ENCODE measurements at places on chromosomes 7 and 10. TPM values are rescaled to one million over a fixed set of nuclear protein-coding genes. Genes with fewer than 3 reads are reported as not detected.

- no peaks in the 10 kb centered on the region for H3K4me1 ChIP-seq
- no peaks in the 10 kb centered on the region for H3K27me3 ChIP-seq
- no peak overlapping the region for H3K27ac ChIP-seq
- H3K36me3 ChIP-seq = no peaks in the 10 kb centered on the region
- peak; percentile 9 for DNase-seq
Observed at GRCh38 chr10:78597796-78598555, 470.8 kb upstream of the ZMIZ1 start.

- H3K36me3 ChIP-seq = no peaks in the 10 kb centered on the region
- no peaks in the 10 kb centered on the region for H3K27me3 ChIP-seq
- H3K4me1 ChIP-seq = no peaks in the 10 kb centered on the region
- H3K4me3 ChIP-seq = no peak overlapping the region
- DNase-seq = no peak
Observed at GRCh38 chr10:75717126-75717916, 285.9 kb downstream of the LRMDA start.

GRCh38 chr10:31749981-31750840, 178.4 kb downstream of the ARHGAP12 start:
- H3K27me3 ChIP-seq = no peaks in the 10 kb centered on the region
- no peak overlapping the region for H3K27ac ChIP-seq
- no peaks in the 10 kb centered on the region for H3K36me3 ChIP-seq
- H3K4me3 ChIP-seq = no peak overlapping the region
- peaks cover 5% of the 10 kb centered on the region for H3K4me1 ChIP-seq
- DNase-seq = no peak

GRCh38 chr10:83984256-83984640, 155.1 kb upstream of the GHITM start:
- no peaks in the 10 kb centered on the region for H3K36me3 ChIP-seq
- DNase-seq = no peak
- H3K4me1 ChIP-seq = 0 out of 2 replicates have a peak, but pooled peaks cover 2% of the 10 kb centered on the region
- no peaks in the 10 kb centered on the region for H3K27me3 ChIP-seq
- no peak overlapping the region for H3K4me3 ChIP-seq

DNA sequence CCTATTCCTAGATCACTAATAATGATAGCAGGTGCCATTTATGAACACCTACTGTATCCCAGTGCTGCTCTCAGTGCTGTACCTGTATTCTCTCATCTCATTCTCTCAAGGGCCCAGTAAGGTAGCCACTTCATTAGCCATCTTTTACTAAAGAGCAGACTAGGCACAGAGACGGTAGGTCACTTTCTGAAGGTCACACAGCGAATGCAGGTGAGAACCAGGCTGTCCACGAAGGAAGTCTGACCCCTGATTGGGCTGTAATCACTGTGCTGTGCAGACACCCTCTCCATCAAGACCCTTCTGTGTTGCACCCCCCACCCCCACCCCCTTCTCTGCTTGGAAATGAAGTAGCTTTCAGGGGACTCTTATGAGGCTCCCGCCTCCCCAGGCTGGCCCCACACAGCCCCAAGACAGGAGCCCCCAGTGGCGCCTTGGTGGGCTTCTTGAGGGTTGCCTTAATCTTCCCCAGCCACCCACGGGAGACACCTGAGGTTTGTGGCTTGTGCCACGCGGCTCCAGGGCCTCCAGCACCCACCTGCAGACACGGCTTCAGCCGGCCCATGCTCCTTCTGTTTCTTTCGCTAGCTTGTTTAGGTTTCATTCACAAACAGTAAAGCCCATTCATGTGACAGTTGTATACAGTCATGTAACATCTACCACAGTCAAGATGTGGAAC, 81.7 kb upstream of the FAM20C start:
- H3K4me3 ChIP-seq = no peak overlapping the region
- DNase-seq = no peak
- no peak overlapping the region for H3K27ac ChIP-seq
- no peaks in the 10 kb centered on the region for H3K4me1 ChIP-seq
- H3K27me3 ChIP-seq = no peaks in the 10 kb centered on the region

DNA sequence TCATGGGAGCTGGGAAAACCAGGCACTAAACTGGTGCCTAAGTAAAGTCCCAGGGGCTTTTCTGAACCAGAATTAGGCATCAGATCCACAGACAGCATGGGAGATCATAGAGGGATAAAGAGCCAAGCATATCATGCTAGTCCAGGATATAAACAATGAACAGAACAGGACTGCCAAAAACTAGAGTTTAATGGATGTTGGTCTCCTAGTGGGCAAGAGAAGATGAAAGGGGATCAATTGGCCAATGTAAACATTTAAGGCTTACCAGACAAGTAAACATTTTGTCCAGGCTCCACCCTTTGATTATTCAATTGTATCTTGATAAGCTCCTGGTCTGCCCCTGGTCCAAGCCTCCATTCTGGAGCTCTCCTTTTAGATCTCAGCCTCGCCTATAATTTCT, 18.9 kb downstream of the MACC1 start:
- H3K27ac ChIP-seq = no peak overlapping the region
- H3K27me3 ChIP-seq = no peaks in the 10 kb centered on the region
- no peaks in the 10 kb centered on the region for H3K36me3 ChIP-seq
- no peak overlapping the region for H3K4me3 ChIP-seq

DNA sequence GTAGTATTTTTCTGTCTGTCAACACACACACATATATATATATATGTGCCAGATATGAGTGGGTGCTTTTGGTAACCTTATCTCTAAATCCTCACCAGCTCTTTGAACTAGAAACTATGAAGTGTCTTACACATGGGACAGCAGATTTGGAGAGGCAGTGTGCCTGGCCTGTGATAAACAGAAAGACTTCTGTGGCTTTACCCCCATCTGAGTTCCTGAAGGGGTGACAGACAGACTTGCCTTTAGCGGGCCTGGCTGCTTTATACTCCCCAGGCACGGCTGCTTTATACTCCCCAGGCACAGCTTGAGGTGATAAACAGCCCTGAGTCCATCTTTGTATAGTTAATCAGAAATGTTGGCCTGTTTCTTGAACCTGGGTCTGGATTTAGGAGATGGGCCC, 5.6 kb downstream of the BAG3 start:
- H3K4me1 ChIP-seq = peaks cover 4% of the 10 kb centered on the region
- no peak overlapping the region for H3K4me3 ChIP-seq
- H3K27ac ChIP-seq = no peak overlapping the region

Gene NUTM2A
- 0.83 TPM for total RNA-seq

Measured in H9 (cell line).